Activated effector memory CD4-positive, alpha-beta T cell treated with anti-CD3 and anti-CD28 coated beads, Interleukin-2, amount 50 U/mL, for 16 hours (primary cell): ENCODE measurements at places on chromosomes 6 and 20.

DNA sequence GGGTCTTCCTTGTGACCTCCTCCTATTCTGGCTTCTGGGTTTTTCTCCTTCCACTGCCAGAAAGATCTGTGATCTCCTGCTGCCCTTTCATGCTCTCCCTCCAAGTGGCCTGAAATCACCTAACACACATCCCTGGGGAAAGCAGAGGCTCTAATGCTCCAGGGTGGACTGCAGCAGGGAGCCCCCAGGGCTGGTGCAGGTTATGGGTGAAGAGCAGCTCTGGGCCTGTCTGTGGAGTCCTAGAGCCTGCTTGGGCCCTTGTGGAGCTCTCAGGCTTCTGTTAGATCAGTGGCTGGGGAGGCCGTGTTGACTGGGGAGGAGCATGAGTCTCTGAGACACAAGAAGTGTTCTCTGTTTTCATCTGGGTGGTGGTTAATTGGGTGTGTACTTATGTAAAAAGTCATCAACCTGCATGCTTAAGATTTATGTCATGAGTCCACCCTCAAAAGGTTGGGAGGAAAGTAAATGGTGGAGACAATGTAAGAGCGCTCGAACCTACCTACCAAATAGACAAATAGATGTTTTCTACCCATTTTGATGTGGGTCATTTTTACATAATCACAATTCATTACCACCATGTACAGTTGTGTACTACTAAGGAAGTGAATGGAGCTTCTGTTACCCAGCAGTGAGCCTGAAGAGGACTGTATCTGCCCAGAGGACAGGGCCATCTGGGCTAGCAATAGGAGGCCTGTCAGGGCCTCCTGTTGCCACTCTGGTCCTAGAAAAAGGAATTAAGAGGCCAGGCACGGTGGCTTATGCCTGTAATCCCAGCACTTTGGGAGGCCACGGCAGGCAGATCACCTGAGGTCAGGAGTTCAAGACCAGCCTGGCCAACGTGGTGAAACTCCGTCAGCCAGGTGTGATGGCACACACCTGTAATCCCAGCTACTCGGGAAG lies 32.0 kb upstream of the RNF8 start:
- DNase-seq = no peak

GRCh38 chr20:2515203-2515602 lies 6.5 kb upstream of the ZNF343 start:
- DNase-seq = no peak

DNA sequence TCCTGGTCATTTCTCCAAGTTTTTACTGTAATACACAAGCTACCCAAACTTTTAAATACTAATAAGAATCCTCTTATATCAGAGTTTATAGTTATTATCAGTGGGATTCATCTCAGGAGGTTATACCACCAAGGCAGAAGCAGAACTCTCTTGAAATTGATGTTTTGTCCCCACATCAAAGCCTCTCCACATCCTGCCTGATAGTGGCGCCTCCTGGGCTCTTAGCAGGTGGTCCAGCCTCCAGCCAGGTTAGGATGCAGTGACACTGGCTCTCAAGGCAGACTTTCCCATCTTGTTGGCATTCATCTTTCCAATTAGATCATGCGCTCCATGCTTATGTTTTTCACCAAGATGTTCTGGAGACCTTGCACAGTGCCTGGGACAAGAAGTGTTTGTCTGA lies 81.8 kb upstream of the INSM1 start:
- no peak for DNase-seq

DNA sequence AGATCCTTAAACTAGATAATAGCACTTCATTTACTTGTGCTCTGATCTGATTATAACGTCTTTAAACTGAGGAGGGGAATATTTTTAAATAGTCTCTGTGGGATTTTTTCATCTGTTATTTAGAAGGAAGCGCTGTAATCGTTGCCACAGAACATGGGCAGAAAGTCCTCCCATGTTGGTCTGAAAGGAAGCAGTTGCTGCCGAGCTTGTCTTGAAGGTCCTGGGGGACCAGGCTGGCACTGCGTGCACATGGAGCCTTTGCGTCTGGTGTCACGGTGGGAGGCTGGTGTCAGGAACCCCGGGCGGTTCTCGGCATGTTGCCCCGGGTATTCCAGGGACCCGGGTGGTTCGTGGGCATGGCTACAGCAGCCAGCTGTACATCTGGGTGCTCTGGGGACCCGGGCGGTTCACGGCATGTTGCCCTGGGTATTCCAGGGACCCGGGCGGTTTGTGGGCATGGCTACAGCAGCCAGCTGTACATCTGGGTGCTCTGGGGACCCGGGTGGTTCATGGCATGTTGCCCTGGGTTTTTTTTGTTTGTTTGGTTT lies 11.5 kb downstream of the TPD52L2 start:
- DNase-seq = no peak

DNA sequence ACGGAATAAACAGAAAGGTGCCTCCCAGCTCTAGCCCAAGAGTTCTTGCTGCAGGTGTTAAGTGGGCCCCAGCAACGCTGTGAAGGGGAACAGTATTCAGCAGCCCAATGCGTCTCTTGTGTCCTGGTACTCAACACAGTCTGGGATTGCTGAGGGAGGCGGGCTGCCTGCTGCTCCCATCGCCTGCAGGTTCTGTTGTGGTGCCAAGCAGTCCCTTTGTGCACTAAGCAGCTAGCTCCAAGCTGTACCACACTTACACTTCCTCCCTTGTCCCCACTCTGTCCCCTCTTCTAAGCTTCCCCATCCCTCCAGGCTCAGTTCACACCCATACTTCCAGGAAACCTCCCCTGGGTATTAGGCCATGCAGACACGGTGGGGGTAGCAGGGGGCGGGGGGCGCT lies 92.7 kb downstream of the AGPAT4 start:
- no peak for DNase-seq

GRCh38 chr6:16637635-16638034 lies 123.6 kb downstream of the ATXN1 start:
- DNase-seq = no peak

DNA sequence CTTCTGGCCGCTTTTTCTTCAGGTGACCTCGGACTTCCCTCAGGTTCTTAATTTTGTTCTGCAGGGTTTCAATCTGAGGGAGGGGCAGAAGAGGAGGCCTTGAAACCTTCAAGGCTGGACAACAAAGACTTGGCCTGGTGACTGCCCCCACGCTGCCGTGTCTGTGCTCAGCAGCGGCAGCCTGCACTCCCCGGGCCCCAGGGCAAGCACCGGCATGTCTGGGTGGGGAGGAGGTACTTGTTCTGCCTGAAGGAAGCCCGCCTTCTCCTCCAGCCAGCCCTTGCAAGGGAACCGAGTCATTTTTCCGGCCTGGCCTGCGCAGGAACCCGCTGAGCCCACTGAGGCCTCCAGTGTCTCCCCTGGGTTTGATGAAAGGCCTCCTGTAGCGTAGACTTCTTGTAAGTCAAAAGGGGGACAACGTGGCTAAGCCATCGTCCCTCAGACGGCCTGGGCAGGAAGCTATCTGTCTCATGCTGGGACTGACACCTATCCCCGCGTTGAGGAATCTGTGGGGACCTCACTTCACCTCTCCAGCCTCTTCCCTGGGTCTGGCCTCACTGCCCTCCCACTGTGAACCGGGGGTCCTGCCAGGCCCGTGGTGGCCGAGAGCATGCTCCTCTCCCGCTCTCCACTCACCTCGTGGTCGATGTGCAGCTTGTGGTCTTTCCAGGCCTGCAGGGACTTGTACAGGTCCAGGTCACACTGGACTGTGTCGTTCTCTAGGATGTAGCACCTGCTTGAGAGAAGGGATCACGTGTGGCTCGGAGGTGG lies 119.9 kb downstream of the SULF2 start:
- no peak for DNase-seq

DNA sequence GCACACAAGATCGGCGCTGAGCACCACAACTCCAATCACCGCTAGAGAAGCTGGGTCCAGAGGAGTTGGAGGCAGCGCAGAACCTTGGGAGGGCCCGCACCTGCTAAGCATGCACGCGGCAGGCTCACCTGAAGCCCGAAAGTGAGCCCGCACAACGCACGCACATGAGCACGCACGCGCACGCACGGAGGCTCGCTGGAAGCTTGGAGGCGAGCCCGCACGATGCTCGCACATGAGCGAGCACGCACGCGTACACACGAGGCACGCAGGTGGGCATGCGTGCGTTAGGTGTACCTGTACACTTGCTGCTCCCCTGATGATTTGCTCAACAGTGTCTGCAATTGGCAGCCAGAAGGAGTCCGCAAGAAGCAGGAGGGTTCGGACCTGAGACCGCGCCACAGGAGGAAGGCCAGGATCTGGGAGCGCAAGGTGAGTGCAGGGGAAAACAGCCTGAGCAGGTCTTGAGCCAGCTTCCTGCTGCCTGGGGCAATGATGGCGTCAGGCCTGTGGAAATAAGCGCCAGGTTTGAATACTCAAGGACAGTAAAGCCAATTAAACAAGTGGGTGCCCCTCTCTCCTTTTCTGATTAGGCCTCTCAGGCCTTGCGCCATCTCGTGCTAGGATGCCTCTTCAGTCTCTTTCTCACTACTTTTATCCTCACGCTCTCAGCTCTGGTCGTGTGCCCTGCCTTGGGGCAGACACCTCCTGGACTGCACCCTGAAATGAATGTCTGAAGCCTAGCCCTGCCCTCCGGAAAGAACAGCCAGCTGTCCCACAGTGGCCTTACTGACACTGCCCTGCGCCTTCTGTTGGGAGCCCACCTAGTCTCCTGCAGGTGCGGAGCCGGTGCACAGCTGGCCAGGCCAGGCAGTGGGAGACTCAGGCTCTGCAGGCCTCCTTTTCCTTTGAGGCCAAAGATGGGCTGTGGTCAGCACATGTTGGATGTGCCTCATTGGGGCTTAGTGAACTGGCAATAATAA lies 340.4 kb downstream of the CDC5L start:
- no peak for DNase-seq

DNA sequence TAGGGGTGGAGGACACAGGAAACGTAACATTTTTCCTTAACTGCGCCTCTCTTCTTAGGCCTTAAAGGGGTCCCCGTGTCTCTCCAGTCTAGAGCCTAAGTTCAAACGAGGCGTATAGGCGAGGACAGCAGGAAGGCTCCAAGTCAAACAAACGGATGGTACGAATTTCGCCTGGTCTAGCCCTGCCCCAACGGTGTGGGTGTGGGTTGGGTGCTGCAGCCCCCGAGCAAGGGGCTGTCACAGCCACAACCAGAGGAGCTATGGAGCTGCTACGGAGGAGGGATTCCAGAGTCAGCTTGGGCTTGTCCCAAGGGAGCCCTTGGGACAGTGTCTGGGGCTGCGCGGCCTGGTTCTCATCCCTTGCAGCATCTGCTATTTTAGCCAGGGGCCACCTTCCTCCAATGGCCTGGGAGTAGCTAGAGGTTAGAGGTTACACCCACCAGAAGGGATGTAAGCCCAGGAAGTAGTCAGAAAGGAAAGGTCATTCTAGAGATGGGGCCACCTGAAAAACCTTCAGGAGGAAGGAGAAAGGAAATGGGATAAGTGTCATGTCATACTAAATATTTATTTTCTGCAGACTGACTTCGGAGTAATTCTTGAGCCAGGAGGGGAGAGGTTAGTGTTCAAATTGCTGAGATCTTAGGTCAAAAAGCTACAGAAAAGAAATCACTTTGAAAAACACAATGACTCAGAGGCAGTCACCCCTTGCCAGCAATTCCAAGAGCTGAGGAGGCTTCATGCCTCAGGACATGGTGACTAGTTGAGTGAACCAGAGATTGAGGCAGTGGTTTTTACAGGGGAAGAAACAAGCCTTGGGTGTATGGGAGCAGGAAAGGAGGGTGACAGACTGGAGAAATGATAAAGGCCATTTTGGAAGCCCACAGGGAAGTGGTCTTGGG lies 21.7 kb downstream of the VPS52 start:
- DNase-seq = peak; percentile 31

GRCh38 chr6:67362976-67363375 lies 1272.1 kb upstream of the ADGRB3 start:
- DNase-seq = no peak

DNA sequence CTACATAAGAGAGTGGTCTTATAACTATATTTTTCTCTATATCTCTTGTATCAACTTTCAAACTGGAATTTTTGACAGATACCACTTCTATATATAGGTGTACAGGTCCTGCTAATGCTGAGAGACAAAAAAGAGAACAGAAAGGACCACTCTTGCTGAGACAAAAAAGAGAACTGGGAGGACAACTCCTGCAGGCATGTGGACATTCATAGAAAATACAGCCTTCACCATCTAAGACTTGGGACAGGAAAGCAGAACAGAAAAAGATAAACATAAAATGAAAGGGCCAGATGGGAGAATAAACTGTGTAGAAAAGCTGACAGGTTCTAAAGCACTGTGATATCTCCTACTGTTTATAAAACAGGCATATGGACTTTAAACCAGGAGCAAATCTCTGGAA lies 541.0 kb upstream of the ADGRB3 start:
- DNase-seq = no peak

DNA sequence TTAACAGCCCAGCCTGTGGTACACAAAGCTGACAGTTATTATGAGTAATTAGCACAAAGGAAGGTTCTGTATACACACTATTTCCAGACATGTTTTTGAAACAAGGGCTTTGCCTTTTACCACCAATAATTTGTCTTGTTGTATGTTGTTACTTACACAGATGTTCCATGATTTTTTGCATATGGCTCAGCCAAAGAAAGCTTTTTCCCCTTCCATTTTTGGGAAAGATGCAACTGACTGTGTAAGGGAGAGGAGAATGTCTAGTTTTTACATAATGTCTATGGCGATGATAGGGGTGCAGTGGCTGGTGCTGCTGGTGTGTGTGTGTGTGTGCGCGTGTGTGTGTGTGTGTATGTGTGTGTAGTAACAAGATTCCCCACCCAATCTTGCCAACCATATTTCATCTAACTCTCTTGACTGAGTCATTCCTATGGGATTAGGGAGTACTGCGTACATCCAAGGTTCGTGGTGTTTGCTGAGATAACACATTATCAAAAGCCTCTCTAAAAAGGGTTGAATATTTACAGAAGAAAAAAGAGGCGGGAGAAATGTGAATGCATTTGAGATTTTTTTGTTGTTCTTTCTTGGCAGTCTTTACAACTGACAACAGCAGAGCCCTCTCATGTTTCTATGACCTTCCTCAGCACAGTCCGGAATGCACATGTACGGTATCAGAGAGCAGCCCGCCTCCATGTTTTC lies 192.2 kb downstream of the GMPR start:
- no peak for DNase-seq

- peak; percentile 69 for DNase-seq
Measured at GRCh38 chr20:13302647-13303450, 81.8 kb downstream of the ISM1 start.

- DNase-seq = no peak
Measured at GRCh38 chr6:45880159-45880558, 135.5 kb downstream of the CLIC5 start.

- no peak for DNase-seq
Measured at GRCh38 chr6:141388666-141389065, 744.1 kb upstream of the GJE1 start.

- DNase-seq = no peak
Measured at GRCh38 chr20:48406498-48406897, 421.3 kb downstream of the PREX1 start.

GRCh38 chr20:23241416-23241815 lies 109.2 kb upstream of the NXT1 start:
- DNase-seq = no peak

- DNase-seq = no peak
Measured at GRCh38 chr6:128990360-128990759, 107.4 kb downstream of the LAMA2 start.

GRCh38 chr6:143293523-143293922 lies 157.0 kb downstream of the ADAT2 start:
- DNase-seq = no peak
